Epithelial cell of proximal tubule (primary cell): ENCODE measurements at places on chromosomes 1 and 21. TPM values are rescaled to one million over a fixed set of nuclear protein-coding genes. Genes with fewer than 3 reads are reported as not detected.

Gene PPCS
- 75.5 and 80.5 TPM in 2 replicates for total RNA-seq

Gene NBPF10
- 0.51 and 0.52 TPM in 2 replicates for total RNA-seq

DNA sequence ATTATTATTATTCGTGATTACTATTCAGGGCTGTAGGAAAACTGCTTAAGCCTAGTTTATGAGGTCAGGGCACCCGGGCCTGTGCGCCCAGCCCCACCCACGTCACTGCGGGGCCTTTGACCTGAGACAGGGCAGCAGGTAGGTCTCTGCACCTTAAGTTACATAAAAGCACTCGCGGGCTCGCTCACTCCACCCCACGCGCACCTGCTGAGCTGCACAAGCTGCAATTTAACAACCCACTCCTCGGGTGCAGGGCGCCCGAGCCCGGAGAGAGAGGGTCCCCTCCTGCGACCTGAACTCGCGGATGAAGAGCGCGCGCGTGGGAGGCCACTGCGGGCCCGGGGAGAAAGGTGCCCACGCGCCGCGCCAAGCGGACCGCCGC, 477 bp downstream of the ICMT start:
- DNase-seq, result no peak

Gene KDM5B
- 18.6 and 46.2 TPM in 2 replicates for total RNA-seq

DNA sequence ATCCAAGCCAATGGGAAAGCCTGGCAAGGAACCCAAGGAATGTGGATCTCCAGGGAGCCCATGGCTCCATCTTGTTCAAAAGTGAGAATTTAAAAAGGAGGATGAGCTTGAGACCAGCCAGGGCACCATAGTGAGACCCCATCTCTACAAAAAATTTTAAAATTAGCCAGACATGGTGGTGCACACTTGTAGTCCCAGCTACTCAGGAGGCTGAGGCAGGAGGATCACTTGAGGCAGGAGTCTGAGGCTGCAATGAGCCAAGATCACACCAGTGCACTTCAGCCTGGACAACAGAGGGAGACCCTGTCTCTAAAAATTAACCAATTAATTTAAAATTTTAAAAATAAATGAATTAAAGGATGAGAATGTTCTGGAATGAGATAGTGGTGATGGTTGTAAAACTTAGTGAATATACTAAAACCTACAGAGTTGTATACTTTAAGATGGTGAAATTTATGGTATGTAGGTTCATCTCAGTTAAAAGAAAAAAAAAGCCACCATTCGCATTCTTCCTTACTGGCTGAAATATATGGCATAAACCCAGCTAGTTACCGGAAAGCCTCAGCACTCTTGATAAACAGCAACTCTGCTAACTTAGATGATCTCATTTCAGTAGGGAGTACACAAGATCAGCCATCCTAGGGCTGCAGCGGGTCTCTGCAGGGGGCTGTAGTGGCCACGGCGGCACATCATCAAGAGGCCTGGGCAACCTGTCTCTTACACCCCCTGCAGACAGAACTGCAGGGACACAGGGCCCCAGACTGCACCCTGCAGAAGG, 48.3 kb upstream of the H6PD start:
- no peak for DNase-seq

DNA sequence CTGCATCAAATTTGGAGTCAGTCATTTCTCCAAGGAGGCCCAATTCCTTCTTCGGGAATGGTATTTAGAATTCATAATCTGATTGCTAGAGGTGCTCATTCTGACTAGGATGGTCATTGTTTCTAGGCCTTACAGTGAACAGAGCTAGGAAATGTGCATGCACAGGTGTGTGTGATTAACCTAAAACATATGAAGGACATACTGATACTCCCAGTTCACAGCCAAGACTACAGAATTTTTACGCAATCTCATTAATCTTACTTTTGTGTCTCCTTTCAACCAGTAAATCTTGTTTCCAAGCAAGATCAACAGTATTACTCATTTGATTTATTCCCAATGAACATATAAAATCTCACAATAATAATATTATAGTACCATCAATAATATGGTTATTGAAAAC, 47.1 kb downstream of the NFASC start:
- no peak for DNase-seq
